ENCODE measurements at places on chromosomes 16 and 17.

GRCh38 chr16:11067266-11067665, 122.9 kb downstream of the CLEC16A start:
- no peak for DNase-seq

DNA sequence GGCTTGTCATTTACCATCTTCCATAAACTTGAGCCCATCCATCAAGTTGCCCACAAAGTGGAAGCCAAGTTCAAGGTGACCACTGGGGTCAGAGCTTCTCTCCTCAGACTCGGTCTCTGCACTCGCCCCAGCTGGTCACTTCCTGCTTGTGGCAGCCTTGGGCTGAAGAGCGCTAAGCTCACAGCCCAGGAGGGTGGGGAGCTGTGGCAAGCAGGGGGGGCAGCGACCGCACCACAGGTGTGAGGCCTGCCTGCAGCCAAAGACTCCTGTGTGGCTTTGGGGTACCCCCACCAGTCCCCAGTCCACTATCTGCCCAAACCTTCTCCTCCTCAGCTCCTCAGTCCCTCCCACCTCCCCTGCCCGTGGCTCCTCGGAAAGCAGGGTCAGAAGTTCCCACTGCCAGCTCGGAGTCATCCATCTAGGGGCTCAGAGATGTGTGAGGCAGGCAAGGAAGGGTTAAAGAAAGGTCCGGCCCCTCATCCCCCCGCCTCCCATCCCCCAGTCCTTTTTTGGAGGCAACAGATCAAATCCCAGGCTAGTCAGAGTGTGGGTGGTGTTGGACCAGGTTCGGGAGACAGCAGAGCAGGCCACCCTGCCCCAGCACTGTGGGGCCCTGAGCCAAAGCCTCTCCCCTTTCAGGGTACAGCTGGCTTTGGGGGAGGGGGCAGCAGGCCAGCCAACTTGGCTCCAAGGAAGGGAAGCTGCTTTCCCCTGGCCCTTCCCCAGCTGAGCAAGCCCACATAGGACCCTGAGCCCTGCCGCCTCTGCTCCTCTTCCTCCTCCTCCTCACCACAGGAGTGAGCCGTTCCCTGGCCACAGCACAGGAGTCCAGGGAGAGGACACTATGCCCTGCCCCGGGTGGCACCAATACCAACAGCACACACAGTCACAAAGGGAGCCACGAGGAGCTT, 3.2 kb downstream of the CSF3 start:
- DNase-seq = peak; percentile 47

- no peak for DNase-seq
Measured at GRCh38 chr17:13417381-13417950, 184.3 kb downstream of the HS3ST3A1 start.

GRCh38 chr17:81553616-81554181, 1.5 kb upstream of the FAAP100 start:
- peak; percentile 94 for DNase-seq

DNA sequence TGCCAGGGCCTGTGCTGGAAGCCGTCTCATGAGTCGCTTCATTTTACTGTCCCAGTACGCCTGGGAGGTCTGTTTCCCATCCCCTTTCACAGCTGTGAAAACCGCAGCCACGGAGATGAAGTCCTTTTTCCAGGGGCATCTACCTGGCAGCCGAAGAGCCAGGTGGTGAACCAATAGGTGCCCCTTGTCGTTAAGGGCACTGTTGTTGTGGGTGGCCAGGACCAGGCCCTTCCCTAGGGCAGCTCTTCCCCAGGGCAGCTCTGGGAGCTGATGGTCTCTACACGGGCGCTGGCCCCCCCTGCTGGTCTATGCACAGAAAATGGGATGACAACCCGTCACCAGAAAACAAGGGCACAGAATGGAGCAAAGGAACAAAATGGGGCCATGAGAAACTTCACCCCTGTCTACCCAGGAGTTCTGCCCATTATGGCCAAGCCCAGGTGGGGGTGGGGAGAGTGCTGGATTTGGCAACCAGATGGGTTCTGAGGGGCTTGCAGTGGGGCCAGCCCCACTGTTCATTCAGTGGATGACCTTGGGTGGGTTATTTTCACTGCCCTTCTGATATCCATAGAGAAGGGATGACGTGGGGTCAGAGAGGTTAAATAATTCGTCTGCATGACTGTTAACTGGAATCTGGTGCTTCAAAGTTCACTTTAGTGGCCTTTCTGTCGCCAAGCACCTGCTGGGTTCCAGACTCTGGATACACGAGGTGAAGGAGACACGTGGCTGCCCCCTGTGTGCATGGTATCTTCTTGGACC, 11.5 kb downstream of the RMI2 start:
- DNase-seq = peak; percentile 72

DNA sequence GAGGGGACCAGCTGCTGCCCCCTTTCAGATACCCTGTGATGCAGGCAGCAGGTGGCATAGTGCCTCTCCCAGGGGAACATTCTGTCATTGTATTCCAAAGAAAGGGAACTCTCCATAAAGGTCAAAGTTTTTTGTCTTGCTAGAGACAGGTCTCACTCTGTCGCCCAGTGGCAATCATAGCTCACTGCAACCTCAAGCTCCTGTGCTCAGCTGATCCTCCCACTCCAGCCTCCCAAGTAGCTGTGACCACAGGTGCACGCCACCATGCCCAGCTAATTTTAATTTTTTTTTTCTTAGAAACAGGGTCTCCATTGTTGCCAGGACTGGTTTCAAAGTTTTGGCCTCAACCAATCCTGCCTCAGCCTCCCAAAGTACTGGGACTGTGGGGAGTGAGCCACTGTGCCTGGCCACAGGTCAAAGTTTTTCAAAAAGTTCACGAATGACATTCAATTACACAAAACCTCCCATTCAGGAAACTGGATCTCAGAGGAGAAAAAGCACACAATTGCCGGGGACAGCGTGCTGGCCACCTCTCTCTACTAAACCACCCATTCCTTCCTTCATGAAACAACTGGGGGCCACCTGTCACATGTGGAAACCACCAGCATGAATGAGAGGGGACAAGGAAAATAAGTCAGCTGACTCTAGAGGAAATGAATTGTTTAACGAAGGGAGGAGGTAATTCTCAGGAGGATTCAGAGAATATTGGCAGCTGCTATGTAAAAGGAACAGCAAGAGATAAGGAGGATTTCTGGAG, 80.0 kb downstream of the MARCHF10 start:
- no peak for DNase-seq

DNA sequence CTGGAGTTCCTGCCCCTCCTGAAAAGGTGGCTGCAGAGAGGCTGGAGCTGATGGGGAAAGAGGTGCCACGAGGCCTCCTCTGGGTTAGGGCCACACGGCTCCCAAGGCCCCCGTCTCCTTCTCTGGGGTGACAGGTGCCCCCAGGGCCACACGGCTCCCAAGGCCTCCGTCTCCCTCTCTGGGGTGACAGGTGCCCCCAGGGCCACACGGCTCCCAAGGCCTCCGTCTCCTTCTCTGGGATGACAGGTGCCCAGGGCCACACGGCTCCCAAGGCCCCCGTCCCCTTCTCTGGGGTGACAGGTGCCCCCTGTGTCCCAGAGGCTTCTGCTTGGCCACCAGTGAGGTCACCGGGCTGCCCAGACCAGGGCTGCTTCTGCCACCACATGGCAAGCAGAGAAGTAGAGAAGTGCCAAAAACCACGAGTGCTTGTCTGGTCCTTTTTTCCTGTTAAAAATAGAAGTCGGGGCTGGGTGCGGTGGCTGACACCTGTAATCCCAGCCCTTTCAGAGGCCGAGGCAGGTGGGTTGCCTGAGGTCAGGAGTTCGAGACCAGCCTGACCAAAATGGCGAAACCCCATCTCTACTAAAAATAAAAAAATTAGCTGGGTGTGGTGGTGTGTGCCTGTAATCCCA, 4.1 kb downstream of the CAPN15 start:
- DNase-seq = no peak

GRCh38 chr17:17749025-17749772, 67.9 kb downstream of the RAI1 start:
- DNase-seq = no peak
